ENCODE measurements at places on chromosomes 12 and 14.

GRCh38 chr14:49992901-49993339 lies 100.0 kb downstream of the ARF6 start:
- no peak for DNase-seq

DNA sequence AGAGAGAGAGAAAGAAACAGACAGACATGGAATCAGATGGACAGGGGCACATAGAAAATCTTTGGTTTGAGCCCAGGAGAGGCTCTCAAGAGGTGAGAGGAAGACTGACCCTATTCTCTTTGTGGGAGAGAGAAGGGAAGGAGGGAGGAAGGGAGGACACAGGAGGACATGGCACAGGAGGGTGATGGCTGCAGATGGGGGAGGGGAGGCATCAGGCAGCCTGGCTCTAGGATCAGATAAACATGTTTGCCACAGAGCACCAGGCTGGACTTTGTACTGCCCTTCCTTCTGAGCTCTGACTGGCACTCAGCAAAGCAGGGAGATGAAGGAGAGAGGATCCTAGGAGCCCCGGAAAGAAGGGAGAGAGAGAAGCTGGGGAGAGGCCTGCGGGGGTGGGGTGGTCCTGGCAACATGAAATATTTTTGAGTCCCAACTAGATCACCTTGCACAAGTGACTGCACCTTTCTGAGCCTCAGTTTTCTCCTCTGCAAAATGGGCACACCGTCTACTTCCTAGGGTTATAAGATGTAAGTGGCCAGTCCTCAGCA lies 6.1 kb downstream of the HNF1A start:
- no peak for DNase-seq

DNA sequence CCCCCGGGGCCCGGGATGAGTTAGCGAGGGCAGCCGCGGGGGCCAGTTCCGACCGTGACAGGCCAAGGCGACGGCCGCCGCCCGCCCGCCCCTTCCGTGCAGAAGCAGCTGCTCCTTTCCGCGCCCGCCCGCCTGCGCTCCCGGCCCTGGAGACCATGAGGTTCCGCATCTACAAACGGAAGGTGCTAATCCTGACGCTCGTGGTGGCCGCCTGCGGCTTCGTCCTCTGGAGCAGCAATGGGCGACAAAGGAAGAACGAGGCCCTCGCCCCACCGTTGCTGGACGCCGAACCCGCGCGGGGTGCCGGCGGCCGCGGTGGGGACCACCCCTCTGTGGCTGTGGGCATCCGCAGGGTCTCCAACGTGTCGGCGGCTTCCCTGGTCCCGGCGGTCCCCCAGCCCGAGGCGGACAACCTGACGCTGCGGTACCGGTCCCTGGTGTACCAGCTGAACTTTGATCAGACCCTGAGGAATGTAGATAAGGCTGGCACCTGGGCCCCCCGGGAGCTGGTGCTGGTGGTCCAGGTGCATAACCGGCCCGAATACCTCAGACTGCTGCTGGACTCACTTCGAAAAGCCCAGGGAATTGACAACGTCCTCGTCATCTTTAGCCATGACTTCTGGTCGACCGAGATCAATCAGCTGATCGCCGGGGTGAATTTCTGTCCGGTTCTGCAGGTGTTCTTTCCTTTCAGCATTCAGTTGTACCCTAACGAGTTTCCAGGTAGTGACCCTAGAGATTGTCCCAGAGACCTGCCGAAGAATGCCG lies 699 bp downstream of the MGAT2 start:
- peak; percentile 57 for DNase-seq

- no peak for DNase-seq
Measured at GRCh38 chr14:99325591-99325990, 53.6 kb upstream of the BCL11B start.

DNA sequence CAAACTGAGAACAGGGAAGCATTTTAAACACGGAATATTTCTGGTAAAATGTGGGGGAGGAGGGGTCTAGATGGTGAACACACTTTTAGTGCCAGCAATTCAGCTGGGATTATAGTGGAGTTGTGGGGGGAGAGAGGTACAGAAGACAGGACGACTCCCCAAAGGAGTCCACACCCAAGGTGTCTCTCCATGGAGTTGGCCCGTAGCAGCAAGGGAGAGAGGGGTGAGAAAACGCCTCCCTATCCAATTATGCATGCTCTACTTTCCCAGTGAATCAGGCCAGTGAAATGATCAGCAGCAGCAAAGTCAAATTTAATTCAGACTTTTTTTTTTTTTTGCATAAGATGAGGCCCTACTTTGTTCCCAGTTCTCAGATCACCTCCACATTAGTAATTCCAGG lies 38.6 kb downstream of the BTG1 start:
- DNase-seq = no peak

- no peak for DNase-seq
Measured at GRCh38 chr12:127260531-127260930, 1006.4 kb upstream of the TMEM132C start.

- DNase-seq = no peak
Measured at GRCh38 chr12:115017346-115017745, 333.4 kb upstream of the TBX3 start.

GRCh38 chr12:96506776-96507175 lies 17.4 kb downstream of the CFAP54 start:
- DNase-seq = no peak

GRCh38 chr12:27762757-27763156 lies 17.3 kb upstream of the KLHL42 start:
- DNase-seq = no peak

DNA sequence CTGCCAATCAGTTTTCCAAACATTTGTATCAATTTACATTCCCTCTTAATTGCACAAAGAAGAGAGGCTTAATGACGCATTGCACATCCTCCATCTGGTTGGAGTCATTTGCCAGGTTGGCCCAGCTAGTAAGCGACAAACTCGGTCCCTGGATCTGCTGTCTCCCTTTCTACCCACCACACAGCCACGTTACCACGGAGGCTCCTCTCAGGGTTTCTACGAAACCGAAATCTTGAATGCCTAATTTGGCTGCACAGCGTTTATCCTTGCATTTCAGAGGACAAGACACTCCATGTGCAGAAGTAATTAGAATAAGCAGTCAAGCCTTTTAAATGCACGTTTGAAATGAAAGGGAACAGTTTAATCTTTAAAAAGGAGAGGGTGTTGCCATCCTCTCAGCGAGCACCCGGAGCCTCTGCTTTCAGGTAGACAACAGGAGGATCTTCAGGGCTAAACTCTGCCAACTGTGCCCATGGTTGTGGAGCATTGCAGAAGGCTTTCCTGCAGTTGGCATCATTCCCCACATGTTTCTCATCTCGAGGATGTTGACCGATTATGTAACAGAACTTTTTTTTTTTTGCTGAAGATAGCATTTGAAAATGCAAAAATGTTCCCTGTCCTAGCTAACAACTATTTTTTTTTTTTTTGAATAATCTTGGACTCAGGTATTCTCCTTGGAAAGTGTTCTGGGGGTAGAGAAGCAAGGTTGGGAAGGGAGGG lies 37.8 kb downstream of the SLC24A4 start:
- no peak for DNase-seq

DNA sequence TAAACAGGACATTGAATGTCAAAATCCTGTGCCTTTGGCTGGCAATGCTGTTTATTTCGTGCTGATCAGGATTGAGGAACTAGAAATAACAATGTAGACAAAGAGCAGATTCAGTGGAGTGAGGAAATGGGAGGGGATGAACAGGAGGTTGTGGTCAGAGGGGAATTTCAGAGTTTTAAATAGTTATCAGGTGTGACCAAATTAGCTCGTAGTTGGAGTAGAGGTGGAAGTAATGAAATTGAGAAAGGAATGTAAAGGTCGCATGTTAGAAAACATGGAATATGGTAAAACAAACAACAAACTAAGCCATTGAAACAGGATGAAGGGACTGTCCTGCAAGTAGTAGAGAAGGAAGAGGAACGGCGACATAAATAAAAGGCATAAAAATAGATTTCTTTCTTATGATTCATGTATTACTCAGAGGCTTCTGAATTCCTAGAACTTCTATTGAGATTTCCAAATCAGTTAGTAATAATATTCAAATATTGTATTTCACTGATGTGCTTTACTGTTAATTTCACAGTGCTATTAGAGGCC lies 9.5 kb upstream of the SAV1 start:
- no peak for DNase-seq

- DNase-seq = no peak
Measured at GRCh38 chr12:77299001-77299400, 233.6 kb upstream of the E2F7 start.

DNA sequence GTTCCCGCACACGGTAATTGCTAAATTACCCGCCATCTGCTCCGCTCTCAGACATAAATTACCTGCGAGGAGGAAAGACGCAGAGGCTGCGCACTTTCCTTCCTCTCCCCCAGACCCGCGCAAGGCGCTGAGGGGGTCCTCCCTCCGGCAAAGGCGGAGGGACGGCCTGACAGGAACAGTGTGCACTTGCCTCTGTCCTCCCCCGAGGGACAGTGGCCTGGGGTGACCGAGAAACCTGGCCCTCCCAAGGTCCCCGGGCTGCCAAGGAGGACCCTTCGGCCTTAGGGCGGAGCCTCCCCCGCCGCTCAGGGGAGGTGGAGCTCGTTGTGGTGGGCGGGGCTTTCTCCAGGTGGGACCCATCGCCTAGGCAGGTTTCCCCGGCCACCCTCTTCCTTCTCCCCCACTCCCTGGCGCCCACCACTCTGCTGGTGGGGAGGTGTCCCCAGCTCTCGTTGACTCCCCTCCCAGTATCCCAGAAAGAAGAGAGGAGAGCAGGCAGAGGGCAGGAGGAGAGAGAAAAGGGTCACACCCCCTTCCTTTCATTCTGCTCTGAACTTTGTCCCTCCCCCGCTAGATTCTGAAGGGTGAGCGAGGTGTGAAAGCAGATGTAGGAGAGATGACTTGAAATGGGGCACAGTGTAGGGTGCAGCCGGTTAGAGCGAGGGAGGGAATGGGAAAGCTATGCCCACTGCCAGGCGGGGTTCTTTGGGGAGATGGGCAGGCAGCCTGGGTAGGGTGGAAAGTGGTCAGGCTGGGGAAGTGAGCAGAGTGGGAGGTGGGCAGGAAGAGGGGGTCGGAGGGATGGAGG lies 11.4 kb upstream of the CALCOCO1 start:
- DNase-seq = no peak

- DNase-seq = no peak
Measured at GRCh38 chr14:38884109-38884508, 218.9 kb downstream of the SEC23A start.

- DNase-seq = no peak
Measured at GRCh38 chr14:45610318-45610717, 357.3 kb upstream of the MIS18BP1 start.

DNA sequence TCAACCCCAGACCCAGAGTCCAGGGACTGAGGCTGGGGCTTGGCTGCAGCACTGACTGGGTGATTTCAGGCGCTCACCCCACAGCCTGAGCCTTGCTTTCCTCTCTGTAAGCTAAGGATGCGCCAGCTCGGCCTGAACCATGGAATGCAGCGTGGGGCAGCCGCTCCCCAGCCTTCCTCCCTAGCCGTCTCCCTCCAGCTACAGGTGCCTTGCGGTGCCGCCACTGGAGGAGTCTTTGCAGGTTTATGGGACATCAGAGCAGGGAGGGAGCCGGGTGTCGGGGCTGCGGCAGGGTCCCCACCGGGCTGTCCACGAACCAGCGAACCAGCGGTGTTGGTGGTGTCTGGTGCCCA lies 19.4 kb downstream of the PPP2R5C start:
- DNase-seq = no peak

GRCh38 chr12:106960443-106960842 lies 4.7 kb downstream of the TMEM263 start:
- no peak for DNase-seq

DNA sequence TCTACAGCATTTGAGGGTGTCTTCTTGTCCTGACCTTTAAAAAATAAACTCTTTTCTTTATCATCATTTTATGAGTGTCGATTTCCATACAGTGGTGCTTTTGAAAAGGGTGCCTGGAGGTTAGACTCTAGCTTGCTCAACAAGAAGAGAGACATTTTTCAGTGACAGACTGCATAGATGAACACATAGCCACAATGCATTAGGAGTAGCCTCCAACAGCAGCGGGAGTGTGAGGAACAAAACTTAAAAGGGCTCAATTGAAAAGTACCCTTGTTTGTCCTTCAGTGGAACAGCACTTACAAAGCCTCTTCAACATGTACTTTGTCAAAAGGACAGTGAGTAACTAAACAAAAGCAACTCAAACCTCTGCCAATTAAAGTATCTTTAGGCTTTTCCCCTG lies 119.3 kb downstream of the SOX5 start:
- DNase-seq = no peak

GRCh38 chr14:93930296-93930988 lies 3.3 kb downstream of the FAM181A start:
- no peak for DNase-seq

DNA sequence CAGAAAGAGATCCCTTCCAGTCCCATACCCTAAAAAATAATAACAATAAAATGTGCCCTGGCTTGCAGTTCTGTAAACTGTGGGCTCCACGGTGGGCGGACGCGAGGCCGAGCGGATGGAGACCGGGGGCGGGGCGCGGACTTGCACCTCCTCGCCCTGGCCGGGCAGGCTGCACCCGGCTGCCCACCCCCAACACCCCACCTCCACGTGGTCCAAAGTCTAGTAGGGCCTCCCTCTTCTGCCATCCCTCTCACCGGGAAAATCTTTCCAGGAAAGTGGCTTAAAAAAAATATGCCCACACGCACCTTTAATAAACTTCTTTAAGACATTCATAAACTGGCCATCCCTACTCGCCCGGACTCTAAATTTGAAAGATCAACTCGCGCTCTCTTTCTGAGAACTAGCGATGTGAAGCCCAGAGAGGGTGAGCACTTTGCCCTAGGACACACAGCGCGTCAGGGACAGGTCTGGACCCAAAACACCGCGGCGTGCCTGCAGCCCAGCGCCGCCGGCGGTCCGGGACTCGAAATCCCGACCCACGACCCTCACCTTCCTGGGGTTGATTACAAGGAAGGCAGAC lies 1.9 kb upstream of the BCL11B start:
- DNase-seq = no peak

DNA sequence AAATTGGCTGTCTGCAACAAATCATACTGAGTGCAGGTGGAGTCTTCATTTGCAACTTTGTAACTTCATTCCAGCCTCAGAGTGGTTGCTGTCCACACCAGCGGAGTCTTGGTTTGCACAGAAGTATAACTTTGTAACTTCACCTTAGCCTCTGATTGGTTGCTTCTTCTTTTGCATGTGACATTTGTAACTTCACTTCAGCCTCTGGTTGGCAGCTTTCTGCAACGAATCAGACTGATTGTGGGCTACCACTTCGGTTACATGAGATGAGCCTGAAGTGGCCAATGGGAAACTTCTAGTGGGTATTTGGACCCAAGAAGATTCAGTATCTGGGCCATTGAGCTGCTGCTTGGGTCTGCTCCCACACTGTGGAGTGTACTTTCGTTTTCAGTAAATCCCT lies 17.8 kb downstream of the RASSF8 start:
- DNase-seq = no peak

- DNase-seq = no peak
Measured at GRCh38 chr12:67928621-67929383, 60.4 kb upstream of the IFNG-AS1 start.

GRCh38 chr12:57161491-57161890 lies 14.1 kb upstream of the LRP1-AS start:
- no peak for DNase-seq

DNA sequence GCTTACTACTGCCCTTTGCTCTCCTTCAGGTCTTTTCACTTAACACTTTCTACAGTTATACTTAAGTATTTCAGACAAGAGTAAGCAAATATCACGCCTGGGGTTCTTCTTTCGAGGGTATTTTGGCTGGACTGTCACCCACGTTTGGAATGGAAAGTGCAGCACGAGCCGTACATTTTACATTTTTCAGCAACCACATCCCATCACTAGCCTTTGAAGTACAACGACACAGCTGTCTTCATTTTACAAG lies 349 bp upstream of the FAM177A1 start:
- DNase-seq = no peak

GRCh38 chr12:12819752-12820311 lies 6.7 kb downstream of the DDX47 start:
- DNase-seq = no peak
